ENCODE measurements at places on chromosomes 5 and 9. TPM values are rescaled to one million over a fixed set of nuclear protein-coding genes. Genes with fewer than 3 reads are reported as not detected.

DNA sequence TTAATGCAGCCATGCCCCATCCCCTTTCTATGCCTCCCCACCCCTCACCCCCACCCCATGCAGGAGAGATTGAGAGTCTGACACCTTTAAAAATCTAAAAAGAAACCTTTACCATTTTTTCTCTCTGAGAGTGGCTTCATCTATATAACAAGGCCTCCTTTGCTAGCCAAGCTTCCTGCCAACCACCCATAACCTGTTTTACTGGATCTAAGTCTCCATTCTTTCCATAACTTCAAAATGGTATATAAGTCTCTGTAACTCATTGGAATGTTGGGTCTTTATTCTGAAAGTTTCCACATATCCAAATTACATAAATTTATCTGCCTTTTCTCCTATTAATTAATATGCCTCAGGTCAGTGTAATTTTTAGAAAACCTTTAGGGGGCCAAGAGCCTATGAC, 1174.0 kb downstream of the MAT2B start:
- no peak for DNase-seq

DNA sequence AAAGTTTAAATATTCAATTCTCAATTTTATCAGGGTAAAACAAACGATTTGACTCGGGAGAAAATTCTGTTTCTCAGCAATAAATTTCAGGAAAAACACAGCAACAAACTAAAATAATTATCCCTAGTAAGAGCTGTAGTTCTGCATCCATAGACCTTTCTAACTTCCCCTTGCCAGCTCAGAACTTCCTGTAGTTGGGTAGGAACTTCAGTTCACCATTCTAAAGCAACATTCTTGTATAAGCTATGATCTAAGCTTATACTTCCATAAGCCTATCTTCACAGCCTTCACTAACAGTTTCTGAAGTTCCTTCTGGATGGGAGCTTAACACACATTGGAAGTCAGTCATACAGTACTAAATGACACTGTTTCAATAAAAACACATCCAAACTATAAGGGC, 96.6 kb downstream of the UBAP2 start:
- DNase-seq = no peak

DNA sequence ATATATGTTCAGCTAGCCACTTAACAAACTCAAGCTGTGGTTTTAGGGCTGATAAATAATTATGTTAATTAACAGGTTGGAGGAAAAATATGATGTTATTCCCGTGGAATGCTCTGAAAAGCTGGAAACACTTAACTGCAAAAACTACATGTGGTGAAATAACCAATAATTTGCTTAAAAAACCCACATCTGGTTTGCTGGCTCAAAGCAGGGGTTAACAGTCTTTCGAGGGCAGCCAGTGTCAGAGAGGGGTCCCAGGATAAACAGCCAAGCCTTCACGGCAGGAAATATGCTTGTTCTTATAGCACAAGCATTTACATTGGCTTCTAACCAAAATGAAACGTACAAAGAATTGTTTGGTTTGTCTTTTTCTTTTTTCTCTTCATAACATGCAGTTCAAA, 254.0 kb upstream of the GAS1 start:
- peak; percentile 25 for DNase-seq

- DNase-seq = no peak
These were observed 159.9 kb downstream of the NTRK2 start for GRCh38 chr9:84829471-84829870.

DNA sequence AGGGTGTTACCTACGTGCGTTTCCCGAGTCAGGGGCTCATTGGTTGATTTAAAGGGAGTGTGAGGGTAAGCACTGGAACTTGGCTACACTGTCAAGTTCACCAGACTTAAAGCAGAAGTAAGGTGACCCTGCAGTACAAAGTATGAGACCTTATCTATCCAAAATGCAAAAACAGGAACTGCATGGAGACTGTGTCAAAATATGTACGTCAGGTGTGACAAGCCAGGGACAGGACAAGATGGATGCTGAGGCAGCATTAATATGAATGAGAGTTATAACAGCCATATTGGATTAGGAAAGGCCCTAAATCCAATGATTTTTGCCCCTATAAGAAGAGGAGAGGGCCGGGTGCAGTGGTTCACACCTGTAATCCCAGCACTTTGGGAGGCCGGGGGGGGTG, 15.4 kb upstream of the SUSD3 start:
- DNase-seq = no peak

DNA sequence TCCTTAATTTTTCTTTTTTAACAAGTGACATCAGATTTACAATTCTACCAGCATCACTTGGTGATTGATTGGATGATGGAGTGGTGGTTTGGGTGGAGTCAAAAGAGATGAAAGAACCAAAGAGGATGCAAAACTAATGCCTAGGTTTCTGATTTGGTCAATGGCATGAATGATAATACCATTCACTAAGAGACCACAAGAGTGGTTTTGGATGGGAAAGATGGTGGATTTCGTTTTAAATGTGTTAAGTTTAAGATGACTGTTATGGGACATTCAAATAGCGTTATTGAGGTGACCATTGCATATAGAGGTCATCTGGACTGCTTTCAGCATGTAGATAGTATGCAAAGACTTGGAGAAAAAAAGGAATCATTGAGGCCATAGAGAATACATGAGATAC, 3.6 kb downstream of the SMC5 start:
- DNase-seq = no peak

GRCh38 chr5:164470312-164470711, 964.9 kb downstream of the MAT2B start:
- DNase-seq = no peak

GRCh38 chr5:117131048-117131679, 556.5 kb upstream of the SEMA6A start:
- no peak for DNase-seq

DNA sequence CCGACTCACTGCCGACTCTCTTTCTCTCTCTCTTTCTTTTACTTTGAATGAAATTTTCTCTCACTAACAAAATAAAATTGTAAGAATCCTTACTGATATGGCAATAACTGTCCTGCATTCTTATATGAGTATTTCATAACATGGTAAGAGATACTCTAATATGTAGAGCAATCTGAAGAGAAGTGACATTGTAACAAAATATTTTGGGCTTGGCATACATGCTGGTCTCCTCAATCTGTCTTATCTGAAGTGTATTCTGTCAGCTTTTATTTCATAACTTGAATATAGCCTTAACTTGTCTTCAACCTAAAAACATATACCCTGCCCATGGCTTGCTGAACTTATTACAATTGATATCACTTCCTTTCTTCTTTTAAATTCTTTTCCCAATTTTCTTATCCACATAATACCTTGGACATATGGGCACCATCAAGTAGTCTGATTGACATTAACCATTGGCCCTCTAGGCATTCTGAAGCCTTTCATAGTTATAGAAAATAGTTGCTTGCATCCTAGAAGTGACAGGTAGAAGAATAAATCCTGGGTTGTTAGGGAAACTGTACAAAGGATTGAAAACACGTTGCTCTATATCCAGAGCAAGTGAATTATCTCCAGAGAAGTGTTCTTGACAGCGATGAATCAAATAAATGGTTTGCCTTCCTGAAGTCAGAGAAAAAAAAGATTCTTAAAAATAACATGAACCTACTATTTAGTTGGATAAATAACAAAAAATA, 537.6 kb upstream of the TYRP1 start:
- no peak for DNase-seq

- DNase-seq = no peak
These were observed 104.7 kb downstream of the SPOCK1 start for GRCh38 chr5:137394380-137394779.

- no peak for DNase-seq
These were observed 60.5 kb downstream of the RASGRF2 start for GRCh38 chr5:81020478-81021167.

CDH9 gene
- not detected for total RNA-seq

DNA sequence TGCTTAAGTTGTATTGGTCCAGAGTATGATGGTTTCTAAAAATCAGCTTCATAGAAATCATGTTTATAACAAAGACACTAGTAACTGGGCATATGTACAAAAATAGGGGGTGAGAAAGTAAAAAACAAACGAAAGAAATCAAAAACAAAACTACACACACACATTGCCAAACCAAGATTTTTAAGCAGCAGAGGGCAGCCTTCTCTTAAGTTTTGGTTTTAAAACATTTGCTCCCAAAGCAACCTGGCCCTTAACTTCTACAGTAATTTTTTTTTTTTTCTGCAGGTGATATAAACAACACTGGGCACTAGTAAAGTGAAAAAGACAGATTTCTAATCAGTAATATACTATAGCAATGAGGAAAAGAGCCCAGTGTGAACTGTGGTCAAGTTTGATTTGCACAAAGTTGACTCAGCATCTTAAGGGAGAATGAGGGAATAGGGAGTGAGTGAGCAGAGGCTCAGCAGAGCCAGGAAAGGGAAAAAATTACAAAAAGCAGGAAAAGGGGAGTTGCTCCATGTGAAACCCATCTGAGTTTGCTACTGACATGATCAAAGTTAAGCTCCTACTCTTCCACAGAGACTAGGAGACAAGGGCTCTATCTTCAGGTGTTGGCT, 13.4 kb upstream of the GAPT start:
- no peak for DNase-seq

Measured in H4 (cell line).